ENCODE measurements at places on chromosomes 4 and X. TPM values are rescaled to one million over a fixed set of nuclear protein-coding genes. Genes with fewer than 3 reads are reported as not detected.

GRCh38 chrX:116499780-116500179, 37.0 kb upstream of the CT83 start:
- DNase-seq, result no peak

- DNase-seq, result no peak
Measured at GRCh38 chr4:109752525-109752924, 22.7 kb upstream of the PLA2G12A start.

GRCh38 chrX:19569121-19569805, 54.0 kb upstream of the MAP3K15 start:
- DNase-seq, result no peak

- DNase-seq, result no peak
Measured at GRCh38 chrX:40470830-40471429, 109.8 kb upstream of the ATP6AP2 start.

COX18 gene
- total RNA-seq, result 13.2 TPM

STARD8 gene
- total RNA-seq, result 30.7 TPM
